Left lobe of liver (tissue), 2 donors: ENCODE measurements at places on chromosomes 6 and 20. TPM values are rescaled to one million over a fixed set of nuclear protein-coding genes. Genes with fewer than 3 reads are reported as not detected.

DNA sequence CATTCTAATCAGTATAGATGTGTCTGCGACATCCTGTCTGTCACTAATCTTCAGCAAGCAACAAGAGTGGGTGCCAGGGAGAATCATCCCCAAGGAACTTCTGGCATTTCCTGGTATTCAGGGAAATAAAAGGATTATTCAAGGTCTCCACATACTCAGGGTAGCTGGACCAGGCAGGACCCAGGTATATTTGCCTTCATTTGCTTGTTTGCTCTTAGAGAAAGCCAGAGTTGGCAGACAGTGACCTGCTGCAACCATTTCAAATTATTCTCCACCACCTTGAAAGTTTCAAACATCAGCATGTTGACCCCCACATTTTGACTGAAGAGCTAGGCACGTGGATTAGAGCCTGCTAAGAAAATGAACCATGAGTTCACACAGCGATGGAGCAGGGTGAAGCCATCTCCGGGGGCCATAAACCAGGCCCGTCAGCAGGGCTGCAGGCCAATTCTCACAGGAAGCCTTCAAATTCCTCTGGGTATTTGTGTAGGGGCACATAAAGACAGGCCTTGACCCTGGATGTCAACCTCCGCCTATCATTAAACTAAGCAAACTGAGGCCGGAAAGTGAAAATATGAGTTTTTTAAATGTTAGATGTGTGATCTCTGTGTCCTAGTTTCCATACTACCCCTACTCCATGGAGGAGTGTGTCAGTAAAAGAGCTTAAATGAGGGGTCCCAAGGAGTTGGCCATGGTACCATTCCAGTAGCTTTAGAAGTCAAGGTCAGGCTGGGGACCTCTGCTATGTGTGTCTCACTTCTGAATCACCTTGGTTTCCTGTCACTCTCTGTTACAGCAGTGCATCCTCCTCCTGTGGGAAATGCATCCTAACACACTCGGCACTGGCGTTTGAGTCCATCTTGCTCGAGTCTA, 32.9 kb downstream of the TRAM2 start:
- no peak for DNase-seq

DNA sequence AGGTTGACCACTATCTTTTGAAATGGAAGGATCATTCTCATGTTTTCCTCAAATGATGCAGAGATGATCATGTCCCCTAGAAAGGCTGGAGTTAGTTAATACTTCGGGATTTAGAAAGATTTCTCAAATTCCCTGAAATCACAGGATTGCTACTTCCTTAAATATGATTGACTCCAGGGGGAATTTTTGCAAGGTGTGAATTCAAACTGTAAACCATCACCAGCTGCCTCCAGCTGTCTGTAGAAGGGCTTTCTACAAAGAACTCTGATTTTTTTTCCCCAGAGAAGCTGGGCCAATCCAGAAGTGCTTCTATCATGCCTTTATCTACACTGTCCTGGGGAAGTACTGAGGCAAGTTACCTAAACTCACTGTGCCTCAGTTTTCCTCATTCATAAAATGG, 114.5 kb downstream of the EDN1 start:
- DNase-seq = no peak

DNA sequence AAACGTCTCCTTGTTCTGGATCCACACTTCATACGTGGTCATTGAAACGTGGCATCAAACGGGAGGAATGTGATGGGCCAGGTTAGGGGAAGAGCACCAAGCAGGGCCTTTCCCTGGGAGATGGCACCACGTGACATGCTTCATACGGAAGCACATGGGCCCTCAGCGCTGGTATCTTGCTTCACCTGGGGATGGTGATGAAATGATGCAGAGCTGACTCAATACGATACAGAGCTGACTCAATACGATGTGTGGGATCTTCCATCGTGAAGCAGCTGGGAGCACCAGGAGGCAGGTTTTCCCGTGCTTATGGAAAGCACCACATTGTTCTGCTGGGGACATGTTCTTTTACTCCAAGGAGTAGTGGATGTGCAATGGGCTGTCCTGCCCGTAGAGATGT, 22.5 kb upstream of the TAGAP start:
- DNase-seq = no peak

DNA sequence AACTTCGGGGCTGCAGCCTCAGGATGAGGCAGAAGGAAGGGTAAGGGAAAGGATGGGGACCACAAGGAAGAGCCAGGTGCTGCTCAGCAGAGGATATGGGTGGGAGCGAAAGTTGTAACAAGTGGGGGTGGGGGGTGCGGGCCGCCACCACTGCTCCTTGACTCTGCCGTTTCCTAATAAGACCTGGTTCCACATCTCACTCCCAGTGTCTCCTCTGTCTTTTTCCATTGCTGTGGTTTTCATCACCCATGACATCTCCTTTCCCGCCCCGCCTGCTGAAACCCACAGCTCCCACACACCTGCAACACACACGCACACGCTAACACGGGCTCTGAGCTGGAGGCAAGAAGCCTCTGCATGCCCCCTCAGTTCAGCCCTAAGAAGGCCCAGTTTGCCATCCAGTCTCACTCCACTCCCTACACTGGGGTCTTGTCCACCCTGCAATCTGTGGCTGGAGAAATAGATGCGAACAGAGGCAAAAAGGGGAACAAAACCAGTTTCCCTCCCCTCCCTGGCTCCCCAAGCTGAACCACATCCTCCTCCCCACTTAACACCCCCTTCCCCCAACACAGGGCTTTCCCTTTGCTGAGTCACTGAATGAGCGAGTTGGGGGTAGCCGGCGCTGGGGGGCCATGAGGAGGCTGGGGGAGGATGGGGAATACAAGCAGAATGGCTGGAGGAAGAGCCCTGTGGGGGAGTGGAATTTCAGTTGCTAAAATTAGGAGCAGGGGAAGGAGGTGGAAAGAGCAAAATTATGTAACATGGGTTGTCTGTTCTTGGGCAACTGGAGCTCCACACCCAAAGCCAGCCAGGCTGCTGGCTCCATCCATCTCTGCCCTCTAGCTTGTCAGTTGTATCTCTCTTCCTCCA, 11.5 kb downstream of the NFKBIL1 start:
- DNase-seq = no peak

DNA sequence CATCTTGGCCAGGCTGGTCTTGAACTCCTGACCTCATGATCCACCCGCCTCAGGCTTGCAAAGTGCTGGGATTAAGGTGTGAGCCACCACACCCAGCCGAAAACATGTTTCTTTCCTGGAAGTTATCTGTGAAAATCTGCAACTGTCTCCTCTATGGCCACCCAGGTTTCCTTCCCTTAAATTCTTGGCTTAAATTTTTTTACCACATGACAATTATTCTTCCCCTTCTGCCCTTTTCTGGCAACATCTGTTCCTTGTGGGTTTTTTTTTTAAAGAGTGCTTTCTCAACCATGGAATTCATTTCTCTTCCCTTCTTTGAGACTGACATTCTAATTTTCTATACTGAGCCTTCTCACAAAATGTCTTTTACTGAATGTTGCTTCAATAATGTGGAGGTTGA, 59.6 kb downstream of the DOK5 start:
- DNase-seq = no peak

GRCh38 chr6:73782911-73783310, 86.9 kb downstream of the CD109 start:
- DNase-seq = no peak

The CDH26 gene
- 0.38 TPM for total RNA-seq

The SPEF1 gene
- 0.10 TPM for total RNA-seq

The TREM2 gene
- 0.28 TPM for total RNA-seq

The HSPA1L gene
- 0.60 TPM for total RNA-seq

The MATN4 gene
- total RNA-seq = not detected

The MCM9 gene
- total RNA-seq = 5.1 TPM
